ENCODE measurements at places on chromosomes 1 and 21.

DNA sequence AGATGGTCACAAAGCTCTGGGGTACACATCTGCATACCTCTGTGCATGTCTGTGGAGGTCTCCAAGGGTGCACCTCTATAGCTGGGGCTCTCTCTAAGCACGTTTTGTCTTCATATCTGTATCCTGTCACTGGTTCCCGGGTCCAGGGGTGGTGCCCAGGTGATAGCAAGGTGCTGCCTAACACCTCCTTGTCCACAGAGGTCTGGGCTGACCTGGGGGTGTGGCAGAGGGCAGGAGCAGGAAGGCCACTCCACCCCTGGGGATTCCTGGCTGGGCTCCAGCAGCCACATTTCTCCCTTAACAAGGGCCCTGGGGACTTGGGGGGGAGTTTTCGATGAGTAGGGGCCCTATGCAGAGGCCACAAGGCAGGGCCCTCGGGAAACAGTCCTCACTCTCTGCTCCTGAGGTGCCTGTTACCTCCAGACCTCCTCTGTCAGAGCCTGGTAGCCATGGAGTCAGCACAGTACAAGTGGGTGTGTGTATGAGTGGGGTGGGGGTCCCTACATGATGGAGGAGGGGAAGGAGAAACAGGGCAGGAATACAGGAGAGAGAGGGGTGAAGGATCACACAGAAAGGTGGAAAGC, 7.0 kb upstream of the CDCP2 start:
- DNase-seq = no peak

DNA sequence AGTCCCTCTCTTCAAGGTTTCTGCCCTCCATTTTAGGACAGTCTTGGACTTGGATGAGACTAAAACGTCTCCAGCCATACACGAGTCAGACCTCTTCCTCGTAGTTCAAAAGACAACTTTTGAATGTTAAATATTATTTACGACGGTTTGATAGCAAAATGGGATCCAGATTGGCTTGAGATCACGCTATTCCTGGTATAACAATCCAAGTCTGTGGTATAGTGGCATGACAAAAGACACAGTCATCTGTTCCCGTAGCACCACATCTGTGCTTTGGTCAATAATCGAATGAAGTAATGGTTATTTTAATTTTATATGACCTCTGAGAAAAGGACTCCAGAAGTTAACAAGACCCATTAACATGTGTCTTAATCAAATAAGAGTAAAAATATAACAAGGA, 7.0 kb downstream of the PCP4 start:
- no peak for DNase-seq

- no peak for DNase-seq
Measured at GRCh38 chr1:62037274-62037673, 157.4 kb upstream of the L1TD1 start.

DNA sequence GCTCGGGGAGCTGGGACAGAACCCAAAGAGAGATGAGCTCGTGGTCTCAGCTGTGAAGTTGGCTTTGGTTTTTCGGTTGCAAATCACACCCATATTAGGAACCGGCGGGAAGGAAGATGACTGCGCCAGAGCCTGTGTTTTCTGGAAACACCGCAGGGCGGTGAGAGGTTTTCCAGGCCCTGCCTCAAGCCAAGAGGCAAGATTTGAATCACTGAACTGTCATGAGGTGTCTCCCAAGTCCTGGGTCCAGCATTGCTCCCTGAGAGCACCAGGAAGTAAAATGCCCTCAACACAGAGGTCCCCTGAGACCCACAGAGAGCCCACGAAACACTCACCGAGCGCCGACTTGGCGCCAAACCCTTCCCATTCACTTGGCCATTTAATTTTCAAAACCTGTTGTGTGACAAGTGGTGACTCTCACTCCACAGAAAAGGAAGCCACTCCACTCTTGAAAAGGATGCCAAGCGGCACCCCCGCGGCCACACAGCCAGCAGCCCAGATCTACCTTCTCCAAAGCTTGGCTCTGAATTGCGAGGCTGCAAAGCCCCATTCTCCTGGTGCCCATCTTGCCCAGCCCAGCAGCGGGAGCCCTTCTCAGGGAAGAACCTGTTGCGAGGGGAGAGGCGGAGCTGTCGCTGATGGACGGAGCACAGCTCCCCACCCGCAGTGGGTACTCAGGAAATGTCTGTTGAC, 99.0 kb upstream of the RUNX3 start:
- DNase-seq = no peak

GRCh38 chr1:74368335-74368734, 133.1 kb downstream of the TNNI3K start:
- DNase-seq = no peak

GRCh38 chr1:153769221-153769620, 6.0 kb upstream of the SLC27A3 start:
- no peak for DNase-seq

DNA sequence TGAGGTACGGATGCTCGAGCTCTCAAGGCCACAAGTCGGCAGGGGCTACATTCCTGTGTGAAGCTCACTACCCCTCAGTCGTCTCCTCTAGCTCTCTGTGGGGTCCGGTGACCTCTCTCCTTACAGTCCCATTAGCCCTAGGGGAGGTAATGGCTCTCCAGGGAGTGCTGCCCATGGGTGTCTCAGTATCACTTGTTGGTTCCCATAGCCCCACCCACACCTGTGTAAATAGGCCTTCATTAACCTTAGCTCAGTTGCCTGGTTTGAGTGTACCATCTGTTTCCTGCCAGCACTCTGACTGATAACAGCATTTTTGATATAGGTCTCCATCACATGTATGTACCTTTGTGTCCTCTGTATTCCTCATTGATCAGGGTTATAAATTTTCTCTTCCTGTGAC, 133.2 kb upstream of the KCNJ15 start:
- no peak for DNase-seq

- no peak for DNase-seq
Measured at GRCh38 chr1:116553386-116554115, 17.3 kb downstream of the CD58 start.

- no peak for DNase-seq
Measured at GRCh38 chr1:152757747-152758146, at the start of gene KPRP. TSS of gene KPRP (plus strand) at chr1:152758025. CDS start at chr1:152759589, 1,564 bp downstream.

- DNase-seq = no peak
Measured at GRCh38 chr1:87940421-87940820, 611.7 kb downstream of the LMO4 start.

DNA sequence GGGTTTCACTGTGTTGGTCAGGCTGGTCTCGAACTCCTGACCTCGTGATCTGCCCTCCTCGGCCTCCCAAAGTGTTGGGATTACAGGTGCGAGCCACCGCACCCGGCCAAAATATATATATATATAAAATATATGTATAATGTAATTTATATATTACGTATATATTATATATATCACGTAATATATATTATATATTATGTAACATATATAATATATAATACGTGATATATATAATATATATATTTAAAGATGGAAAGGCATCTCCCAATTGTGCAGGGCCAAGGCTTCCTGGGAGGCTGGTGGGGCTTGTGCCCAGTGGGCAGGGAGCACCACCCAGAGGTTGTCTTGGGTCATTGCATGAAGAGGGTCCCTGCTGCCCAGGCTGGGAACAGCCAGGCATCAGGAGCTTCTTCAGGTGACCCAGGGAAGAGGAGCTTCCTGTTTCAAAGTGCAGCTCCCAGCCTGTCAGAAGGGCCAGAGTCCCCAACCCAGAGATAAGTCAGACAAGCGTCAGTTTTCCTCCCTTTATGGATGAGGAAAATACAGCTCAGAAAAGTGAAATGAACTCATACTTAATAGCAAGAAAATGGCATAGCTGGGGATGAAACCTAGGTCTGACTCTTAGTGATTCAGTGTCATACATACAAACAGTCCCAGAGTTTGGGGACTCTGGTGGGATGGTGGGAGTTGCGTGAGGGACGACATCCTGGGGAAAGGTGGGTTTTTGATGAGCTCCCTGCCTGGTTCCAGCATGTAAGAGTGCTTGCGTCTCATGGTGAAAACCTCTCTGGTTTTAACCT, 12.0 kb downstream of the UBE2Q1 start:
- peak; percentile 14 for DNase-seq

- no peak for DNase-seq
Measured at GRCh38 chr1:228416217-228416933, at the start of gene TRIM17. TSS of gene TRIM17 (minus strand) at chr1:228416861. CDS start at chr1:228415072, 1,789 bp downstream.

DNA sequence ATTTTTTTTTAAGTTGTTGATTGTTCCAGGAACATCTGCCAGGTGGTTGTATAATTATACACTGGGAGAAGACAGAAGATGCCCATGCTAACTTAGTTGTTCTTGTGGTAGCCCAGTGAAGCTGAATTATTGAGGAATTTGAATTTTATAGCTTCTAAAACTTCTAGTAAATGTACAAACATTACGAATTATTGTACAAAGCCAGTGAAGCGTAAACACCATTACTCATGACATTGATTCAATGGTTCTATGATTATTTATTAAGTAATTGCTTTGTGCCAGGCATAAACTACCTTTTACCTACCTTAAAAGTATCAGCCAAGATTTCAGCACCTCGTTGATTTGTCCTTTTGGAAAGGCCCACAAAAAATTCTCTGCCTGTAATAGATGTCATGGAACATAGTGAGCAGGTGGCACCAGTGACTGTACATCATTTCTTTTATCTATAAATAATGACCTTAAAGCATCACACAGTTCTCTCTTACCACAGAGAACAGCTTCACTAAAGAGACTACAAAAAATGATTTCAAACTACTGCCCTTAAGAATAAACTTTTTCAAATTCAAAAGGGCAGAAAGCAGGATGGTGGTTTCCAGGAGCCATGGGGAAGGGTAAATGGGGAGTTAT, 74.9 kb upstream of the BCL10 start:
- no peak for DNase-seq

DNA sequence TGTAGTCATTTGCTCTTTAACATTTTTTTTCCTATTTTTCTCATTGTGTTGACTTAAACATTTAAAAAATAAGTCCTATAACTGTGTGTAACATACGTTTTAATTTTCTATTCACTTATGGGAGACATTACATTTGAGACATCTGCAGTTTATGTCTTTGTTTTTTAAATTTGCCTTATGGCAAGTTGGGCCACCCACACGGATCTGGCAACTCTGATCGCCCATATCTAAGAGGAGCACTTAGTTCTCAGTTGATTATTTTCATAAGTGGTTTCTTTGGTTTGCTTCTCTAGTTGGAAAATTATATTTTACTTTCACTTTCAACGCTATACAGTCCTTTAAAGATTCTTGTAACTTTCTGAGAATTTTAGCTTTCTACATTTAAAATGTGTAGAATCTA, 13.8 kb upstream of the ZNF124 start:
- no peak for DNase-seq

- no peak for DNase-seq
Measured at GRCh38 chr1:168419736-168420135, 124.1 kb downstream of the XCL2 start.

DNA sequence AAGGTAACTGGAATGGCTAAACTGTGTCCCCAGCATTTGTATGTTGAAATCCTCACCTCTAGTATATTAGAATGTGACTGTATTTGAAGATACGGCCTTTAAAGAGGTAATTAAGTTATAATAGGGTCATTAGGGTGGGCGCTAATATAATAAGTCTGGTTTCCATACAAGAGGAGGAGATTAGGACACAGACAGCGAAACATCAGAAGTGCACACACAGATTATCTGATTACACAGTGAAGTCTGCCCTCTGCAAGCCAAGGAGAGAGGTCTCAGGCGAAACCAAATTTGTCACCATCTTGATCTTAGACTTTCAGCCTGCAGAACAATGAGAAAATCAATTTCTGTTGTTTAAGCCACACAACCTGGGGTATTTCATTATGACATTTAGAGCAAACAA, 2233.1 kb downstream of the MRPL39 start:
- DNase-seq = no peak

DNA sequence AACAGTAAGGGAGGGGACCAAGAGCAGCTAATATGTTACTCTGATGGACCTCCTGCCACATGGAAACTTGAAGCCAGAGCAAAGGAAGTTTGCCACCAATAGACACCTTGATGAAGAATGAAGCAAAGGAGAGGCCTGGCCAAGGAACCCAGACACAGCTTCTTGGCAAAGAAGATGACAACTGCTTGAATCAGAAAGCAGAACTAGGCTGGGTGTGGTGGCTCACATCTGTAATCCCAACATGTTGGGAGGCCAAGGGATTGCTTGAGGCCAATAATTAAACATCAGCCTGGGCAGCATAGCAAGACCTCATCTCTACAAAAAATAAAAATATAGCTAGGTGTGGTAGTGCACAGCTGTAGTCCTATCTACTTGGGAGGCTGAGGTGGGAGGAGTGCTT, 31.7 kb upstream of the CAPZB start:
- no peak for DNase-seq

GRCh38 chr21:36388835-36389234, 3.6 kb downstream of the CHAF1B start:
- no peak for DNase-seq

GRCh38 chr21:37435711-37436110, 69.1 kb downstream of the DYRK1A start:
- DNase-seq = no peak

DNA sequence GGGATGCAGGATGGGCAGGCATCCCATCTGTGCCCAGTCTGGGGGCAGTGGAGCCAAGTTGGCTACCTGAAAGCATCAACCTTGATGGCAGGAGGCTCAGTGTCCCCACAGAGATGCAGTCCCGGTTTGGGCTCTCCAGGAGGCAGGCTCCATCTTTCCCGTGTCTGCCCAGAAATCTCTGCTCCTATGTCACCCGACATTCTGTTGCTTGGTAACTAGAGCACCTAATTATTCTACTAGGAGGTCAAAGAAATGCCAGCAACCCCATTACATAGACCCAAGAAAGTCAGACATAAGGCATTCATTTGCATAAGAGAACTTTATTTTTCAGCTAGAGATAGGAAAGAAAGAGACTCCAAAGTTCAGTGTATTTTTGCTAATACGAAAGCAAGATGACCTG, 100.3 kb upstream of the BACE2 start:
- no peak for DNase-seq

DNA sequence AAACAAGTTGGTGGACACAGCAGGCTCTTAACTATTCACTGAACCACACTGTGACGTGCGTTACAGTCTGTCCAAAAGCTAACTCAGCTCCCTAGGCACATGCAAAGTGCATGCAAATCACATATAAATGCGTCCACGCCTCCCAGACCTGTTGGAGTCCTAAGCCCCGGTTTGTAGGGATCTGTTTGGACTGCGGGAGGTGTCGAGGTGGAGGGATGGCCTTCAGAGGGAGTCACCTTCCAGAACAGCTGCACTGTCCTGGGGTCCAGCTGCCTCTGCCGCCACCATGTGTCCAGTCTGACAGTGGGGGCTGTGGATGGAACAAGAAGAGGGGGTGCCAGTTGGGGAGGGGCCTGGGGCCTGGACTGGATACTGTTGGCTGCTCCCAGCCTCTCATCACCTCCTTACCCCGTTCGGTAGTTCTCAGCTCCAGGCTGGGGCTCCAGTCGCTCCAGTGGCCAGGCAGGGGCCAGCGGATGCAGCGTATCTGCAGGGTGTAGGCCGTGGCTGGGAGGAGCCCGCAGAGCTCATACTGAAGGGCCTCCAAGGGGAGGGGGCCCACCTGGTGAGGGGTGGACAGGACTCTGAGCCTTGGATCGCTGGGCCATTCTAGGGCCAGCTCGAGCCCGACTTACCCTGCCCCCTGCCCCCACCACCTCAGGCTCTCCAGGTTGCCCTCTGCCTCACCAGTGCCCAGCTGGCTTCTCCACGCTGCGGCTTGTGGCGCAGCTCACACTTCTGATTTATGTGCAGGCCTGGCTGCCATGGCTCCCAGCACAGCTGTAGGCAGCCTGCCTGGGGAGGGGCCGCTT, 7.9 kb upstream of the MRPS15 start:
- no peak for DNase-seq

- peak; percentile 38 for DNase-seq
Measured at GRCh38 chr1:36703526-36704208, 221.0 kb upstream of the CSF3R start.

Measured in stimulated activated CD8-positive, alpha-beta memory T cell treated with anti-CD3 and anti-CD28 coated beads, Interleukin-7, amount 100 ng/mL, for 24 hours (primary cell).